ENCODE measurements at places on chromosomes 16 and 17.

DNA sequence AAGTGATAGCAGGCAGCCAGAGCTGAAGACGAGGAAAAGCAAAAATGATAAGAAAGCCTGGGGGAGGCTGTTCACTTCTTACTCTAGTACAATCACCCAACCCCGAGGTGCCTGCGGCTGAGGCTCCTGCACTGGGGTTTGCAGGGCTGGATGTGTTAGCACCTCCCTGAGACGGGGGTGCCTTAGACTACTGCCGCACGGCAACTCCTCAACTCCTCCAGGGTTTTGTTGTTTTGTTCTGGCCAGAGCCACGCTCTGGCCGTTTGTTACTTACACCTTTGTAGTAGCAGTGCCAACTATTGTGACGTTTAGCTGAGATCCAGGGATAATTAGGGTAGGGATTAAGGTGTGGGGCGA is 51.5 kb downstream of the LDHD start:
- no peak for DNase-seq

DNA sequence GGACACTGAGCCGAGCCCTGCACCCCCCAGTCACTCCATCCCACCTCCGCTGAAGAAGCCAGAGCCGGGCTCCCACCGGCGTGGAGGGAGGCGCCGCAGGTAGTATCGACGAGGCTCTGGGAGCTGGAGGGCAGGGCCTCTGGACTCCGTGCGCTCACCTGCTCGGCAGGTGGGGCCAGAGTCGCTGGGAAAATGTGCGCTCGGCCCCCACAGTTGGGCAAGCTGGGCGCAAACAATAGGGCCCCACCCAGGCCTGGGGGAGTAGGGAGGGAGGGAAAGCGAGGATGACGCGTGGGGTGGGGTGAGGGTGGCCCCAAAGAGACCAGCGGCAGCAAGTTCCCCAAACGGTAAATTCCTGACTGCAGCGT is 668 bp downstream of the JUP start:
- DNase-seq: peak; percentile 59

- DNase-seq: no peak
Measured at GRCh38 chr17:14381606-14382005, 80.7 kb downstream of the HS3ST3B1 start.

GRCh38 chr17:81090361-81091136 is 55.6 kb downstream of the BAIAP2 start:
- no peak for DNase-seq

DNA sequence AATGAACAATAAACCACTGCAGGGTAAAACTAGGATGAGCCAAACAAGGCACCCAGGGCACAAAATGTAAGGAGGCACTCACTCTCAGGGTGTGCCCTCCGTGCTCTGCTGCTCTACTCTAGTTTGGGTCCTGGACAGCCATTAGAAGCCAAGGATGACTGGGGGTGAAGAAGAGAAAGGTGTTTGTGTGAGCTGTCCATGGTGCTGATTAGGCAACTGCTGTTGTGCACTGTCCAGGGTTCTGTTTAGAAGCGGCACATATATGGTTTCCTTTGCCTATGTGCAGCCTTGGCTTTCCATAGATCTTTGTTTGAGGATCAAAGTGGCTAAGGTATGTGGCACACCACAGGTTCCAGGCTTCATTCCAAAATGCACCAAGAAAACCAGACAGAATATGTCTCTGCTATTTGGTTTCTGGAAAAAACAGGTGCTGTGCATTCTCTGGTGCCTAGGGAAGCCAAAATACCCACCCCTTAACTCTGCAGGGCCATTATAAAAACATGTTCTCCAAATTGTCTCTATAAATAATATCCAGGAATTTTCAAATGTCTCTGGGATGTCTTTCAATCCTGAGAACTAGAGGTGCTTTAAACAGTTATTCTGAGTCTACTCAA is 123.5 kb downstream of the CBLN1 start:
- no peak for DNase-seq

DNA sequence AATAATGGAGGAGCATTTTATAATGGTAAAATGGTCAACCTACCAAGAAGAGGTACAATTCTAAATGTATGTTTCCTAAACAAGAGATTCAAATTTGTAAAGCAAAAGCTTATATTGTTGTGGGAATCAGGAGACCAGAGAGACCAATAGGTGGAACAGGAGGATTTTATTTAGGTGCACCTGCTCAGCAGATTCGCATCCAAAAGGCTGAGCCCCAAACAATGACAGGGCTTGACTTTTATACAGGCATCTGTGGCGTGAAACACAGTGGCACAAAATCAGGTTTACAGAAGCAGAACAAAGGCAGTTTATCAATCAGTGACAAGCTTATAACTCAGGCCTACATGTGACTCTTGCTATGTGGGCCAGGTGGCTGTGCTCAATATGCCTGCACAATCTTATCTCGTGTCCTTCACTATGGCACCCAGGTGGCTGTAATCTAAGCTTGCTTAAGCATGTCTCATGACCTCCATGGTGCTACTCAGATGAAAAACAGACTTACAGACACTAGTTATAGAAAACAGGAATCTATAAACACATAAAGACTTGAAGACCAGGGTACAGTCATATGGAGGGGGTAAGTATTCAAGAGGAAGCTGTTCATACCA is 780.2 kb upstream of the CA10 start:
- DNase-seq: no peak

Measured in heart right ventricle (tissue), 16 donors.